Trophoblast cell (in vitro differentiated cells and primary cell): ENCODE measurements at places on chromosomes 3 and 15.

DNA sequence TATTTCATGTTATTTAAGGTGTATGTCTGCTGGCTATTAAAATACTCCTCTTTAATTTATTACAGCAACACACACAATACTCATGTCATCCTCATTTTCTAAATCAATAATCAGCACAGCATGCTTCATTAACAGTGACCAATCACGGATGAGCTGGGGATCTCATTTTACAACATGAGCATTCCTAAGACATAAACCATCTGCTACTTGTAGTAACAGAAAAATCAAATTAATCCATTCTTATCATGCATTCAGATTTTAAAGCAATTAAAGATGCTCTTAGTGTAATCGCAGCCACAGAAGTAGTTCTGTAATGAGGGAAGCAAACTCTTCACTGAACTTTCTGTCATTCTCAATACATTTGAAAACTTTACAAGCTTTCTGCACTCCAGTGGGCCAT lies 191.1 kb downstream of the TBC1D5 start:
- no peak for DNase-seq

- no peak for DNase-seq
These were observed 112.0 kb downstream of the AKAP13 start for GRCh38 chr15:85492406-85492805.

- DNase-seq: no peak
These were observed 33.0 kb upstream of the VILL start for GRCh38 chr3:37957539-37957936.

DNA sequence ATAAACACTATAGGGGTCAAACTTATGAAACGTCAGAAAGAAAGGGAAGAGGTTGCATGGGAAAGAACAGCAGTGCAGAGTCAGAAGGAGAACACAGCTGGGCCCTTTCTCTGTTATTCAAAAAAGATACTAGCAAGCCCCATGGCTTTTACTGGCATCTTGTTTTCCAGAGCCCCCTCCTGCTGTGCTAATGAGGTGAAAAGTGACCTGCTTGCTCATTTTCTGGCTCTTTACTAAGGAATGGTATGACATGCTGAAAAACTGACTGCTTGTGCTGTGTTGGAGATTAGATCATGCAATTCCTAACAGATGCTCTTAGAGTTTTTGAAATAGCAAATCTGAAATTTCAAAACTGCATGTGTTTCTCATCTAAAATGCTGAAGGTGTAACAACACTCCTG lies 541.6 kb upstream of the ALCAM start:
- peak; percentile 13 for DNase-seq

DNA sequence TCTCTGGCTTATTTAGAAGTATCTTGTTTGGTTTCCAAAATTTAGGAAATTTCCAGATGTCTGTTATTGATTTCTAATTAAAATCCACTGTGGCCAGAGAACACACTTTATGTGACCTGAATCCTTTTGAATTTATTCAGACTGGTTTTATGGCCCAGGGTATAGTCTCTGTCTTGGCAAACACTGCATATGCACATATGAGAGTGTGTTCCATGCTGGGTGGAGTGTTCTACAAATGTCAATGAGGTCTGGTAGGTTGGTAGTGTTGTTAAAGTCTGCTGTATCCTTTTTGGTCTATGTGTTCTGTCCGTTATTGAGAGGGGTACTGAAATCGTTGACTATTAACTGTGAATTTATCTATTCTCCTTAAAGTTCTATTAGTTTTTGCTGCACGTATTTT lies 30.2 kb downstream of the PGPEP1L start:
- DNase-seq: no peak

- peak; percentile 100 for DNase-seq
These were observed 2.5 kb downstream of the SCAMP2 start for GRCh38 chr15:74870436-74871215.

DNA sequence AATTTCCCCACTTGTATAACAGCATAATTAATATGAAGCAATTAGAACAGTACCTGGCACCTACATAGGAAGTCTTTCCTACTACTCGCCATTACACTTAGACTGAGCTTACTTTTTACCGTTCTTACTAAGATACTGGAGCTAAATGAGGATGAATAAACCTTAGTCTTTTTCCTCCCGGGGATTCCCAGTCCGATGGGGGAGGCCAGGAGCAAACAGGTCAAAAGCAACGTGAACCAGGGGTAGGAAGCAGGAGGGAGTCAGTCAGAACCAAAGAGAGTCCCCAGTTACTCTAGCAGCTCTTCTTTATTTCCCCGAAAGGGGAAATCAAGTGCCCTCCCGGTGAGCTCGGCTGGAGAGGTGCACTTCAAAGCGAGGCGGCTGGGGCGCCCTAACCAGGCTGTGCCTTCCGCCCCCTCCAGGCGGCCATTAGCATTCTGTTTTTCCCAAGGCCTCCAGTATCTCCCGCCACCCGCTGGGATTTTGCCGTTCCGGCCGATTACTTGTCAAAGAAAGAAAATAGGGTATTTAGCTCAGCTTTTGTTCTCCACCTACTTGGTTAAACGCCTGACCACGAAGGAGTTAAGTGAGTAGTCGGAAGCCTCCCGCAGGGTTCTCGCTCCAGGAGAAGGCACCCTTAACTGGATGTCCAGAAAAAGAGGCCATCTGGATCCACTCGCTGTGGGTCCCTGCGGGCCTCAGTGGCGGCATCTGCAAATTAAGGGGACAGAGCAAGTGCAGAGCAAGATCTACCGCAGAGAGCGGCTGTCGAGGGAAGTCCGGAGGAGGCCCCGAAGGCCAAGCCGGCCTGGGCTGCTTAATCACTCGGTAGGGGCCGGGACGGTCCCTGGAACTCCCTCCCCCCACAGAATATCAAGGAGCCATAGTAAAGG lies 6.3 kb upstream of the EOMES start:
- DNase-seq: no peak

DNA sequence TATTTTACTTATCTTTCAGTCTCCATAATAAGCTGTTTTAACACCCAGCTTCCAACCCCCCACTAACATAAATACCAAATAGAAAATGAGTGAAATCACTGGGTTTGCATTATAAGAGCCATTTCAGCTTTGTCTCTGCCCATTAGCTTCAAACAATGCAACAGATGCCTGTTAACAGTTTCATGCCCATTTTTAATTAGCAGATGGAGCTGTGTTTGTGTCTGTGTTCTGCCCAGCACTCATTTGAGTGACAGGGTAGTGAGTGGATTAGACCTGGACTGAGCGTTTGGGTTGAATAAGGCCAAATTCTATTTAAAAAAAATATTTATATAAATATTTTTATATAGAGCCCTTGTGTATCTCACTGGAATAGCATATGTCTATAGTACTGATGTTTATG lies 7.4 kb downstream of the RAB8B start:
- no peak for DNase-seq

GRCh38 chr3:141523615-141524375 lies 37.0 kb downstream of the RASA2 start:
- DNase-seq: peak; percentile 60

- peak; percentile 84 for DNase-seq
These were observed 1.9 kb downstream of the TBC1D2B start for GRCh38 chr15:78075490-78076230.

DNA sequence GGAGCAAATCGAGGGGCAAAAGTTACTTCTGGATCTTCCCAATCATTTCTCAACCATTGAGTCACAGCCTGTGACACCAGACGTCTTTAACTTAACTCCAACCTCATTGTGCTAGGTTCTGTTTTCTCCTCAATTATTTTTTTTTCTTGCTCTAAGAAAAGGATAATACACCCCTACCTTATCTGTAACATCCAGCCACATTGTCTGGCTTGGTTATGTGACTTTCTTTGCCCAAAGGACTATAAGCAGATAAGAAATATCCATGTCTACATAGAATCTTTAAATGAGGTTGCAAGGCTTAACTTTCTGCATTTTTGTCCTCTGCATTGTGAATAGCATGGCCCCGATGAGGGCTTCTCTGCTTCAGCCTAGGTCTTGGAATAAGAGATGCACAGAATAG lies 782.4 kb upstream of the CFAP20DC start:
- no peak for DNase-seq

DNA sequence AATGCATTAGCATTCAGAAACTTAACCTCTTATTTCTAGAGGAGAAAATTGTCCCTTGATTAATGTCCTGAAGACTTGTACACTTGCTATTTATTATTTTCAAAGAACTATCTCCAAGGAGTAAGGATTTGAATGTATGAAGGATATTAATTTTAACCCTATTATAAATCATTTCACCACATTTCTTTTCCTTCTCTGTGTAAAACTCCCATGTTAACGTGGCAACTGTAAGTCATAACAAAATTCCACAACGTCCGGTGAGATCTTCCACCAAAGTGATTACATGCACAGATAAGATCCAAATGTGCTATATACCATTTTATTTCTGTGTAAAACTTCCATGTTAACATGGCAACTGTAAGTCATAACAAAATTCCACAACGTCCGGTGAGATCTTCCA lies 229.1 kb upstream of the ARHGEF26 start:
- DNase-seq: no peak

DNA sequence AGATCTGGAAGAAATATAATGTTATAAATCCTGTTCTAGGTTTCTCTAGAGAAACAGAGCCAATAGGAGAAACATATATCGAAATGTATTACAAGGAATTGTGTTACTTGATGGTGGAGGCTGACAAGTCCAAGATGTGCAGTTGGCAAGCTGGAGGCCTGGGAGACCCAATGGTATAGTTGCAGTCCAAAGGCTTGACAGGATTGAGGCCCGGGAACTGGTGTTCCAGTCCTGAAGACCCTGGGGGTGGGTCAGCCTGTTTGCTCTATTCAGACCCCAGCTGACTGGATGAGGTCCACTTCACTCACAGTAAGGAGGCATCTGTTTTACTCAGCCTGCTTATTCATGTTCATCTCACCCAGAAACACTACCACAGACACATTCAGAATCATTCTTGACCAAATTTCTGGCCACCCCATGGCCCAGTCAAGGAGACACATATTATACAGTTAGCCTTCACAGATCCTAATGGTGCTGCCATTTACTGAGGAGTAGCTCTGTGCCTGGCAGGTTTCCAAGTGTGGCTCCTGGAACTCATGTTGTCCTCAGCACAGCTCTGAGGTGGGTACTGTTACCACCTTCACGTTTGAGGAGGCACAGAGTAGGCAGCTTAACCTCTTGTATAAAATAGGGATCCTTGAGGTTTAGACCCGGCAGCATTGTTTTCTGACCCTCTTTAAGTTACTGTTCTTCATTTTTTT lies 3.7 kb downstream of the TRAK1 start:
- no peak for DNase-seq

DNA sequence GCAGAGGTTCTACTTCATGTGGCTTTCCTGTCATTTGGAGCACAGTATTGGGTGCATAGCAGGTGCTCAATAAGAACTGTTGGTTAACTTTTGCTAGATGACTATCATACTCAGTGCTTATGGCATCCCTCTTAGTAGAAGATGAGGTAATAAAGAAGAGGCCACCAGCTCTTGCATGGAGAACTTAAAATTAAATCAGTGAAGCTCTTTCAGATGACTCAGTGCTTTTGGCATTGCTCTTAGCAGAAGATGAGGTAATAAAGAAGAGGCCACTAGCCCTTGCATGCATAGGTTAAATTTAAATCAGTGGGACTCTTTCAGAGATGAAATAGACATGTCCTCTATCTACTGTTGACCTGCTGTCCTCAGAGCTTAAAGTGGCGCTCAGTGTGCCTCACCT lies 109.4 kb upstream of the FGF7 start:
- DNase-seq: no peak

GRCh38 chr15:65841121-65841930 lies 28.0 kb upstream of the RAB11A start:
- peak; percentile 19 for DNase-seq

DNA sequence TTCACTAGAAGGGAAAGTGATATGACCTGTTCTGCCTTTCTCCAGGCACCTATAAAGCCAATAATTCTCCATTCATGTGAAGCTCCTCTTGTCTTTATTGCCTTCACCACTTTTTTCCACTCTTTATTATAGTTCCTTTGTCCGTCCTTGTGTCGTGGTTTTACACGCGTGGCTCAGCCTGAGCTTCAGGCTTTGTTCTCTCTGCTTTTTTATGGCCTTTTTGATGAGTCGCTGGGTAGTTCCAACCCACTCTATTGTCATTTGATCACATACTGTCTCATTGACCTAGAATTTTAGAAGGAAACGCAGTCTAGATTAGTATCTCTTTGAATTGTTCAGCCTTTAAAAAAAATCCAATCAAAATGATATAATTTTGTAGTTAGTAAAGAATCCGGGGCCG lies 403.2 kb downstream of the PTPRG start:
- no peak for DNase-seq

GRCh38 chr3:14946236-14946635 lies 1.1 kb upstream of the NR2C2 start:
- DNase-seq: no peak

DNA sequence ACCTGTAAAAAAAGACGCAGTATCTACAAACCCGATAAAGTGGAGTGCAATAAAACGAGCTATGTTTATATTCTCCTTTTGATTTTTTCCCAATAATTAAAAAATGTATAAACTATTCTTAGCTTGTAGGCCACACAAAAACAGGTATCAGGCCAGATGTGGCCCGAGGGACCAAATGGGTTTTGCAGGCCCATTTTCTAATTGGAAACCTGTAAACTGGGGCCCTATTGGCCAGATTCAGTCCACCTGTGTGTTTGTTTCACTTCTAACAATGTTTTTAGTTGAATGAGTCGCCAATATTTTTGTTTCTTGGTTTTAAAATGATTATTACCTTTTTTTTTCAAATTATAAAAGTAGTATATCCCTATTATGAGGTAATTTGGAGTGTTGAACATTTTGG lies 29.7 kb downstream of the ZBTB38 start:
- no peak for DNase-seq

- no peak for DNase-seq
These were observed 10.9 kb downstream of the AMOTL2 start for GRCh38 chr3:134363381-134363755.

GRCh38 chr3:181839039-181839915 lies 127.6 kb downstream of the SOX2 start:
- no peak for DNase-seq

GRCh38 chr3:167872941-167873340 lies 137.4 kb downstream of the SERPINI1 start:
- DNase-seq: no peak

DNA sequence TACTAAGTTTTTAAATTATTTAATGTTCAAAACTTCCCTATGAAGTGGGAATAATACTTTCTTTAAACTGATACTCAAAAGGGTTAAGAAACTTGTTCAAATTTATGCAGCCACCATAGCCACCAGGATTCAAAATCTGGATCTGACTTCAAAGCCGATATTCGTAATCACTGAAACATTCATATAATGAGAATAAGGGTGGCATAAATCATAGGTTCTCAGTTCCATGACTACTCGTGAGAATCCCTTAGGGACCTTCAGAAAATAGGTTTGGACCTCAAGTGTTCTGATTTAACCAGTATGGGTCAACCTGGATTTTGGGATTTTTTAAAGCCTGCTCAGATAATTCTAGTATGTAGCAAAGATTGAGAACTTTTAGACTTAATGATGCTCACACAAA lies 160.6 kb downstream of the RBMS3 start:
- no peak for DNase-seq

GRCh38 chr3:30518181-30518864 lies 88.1 kb upstream of the TGFBR2 start:
- no peak for DNase-seq
